Activated naive CD4-positive, alpha-beta T cell treated with Interleukin-2 at 50 U/mL for 16 hours (primary cell): ENCODE measurements at places on chromosomes 6 and 20.

DNA sequence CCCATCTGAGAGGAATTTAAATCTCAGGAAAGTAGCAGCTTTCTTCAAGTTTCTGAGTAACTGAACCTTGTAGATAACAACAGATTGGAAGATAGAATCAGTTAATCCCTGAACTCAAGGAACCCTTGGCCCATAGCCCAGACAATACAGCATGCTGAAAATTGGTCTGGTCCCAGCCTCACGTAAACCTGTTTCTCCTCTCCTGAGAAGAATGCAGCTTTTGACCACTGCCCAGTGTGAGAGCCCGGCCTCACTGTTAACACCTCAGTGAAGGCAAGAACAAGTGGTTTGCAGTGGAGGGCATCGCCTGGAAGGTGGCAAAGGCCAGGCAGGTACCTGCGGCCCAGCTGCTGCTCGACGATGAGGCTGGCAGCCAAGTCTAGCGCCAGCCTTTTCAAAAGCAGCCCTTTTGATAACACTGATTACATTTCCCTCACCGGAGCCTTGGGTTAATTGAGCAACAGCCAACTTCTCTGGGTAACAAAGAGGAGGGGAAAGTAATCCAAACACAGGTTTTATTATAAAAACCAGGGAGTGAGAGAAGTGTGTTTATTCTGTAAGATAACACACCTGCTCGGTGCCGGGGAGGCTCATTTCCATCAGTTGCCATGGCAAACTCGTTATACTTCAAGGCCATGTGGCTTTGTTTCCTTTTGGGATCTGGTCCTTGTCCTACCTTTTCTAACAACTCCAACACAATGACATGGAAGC is 54.0 kb downstream of the TRAF3IP2 start:
- no peak for DNase-seq

GRCh38 chr6:99409672-99410071 is 15.4 kb downstream of the PNISR start:
- no peak for DNase-seq

- no peak for DNase-seq
These were observed 308.1 kb downstream of the CDH26 start for GRCh38 chr20:60266177-60266823.

DNA sequence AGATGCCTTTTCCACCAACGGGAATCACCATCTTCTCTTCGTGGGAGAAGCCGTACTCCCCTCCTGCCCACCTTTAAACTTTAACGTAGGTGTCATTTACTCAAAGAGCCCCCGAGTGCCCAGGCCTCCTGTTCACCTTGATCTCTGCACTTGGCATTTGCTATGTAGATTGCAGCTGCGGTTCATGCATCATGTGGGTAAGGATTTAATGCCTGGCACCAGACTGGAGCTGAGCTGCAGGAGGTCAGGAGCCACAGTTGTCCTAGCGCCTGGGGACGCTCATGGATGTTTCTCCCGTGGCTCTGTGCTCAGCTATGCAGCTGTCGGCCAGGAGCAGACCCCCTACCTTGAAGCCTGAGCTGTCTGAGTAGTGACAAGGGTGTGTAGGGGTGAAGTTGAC is 133.7 kb downstream of the CDH4 start:
- no peak for DNase-seq

DNA sequence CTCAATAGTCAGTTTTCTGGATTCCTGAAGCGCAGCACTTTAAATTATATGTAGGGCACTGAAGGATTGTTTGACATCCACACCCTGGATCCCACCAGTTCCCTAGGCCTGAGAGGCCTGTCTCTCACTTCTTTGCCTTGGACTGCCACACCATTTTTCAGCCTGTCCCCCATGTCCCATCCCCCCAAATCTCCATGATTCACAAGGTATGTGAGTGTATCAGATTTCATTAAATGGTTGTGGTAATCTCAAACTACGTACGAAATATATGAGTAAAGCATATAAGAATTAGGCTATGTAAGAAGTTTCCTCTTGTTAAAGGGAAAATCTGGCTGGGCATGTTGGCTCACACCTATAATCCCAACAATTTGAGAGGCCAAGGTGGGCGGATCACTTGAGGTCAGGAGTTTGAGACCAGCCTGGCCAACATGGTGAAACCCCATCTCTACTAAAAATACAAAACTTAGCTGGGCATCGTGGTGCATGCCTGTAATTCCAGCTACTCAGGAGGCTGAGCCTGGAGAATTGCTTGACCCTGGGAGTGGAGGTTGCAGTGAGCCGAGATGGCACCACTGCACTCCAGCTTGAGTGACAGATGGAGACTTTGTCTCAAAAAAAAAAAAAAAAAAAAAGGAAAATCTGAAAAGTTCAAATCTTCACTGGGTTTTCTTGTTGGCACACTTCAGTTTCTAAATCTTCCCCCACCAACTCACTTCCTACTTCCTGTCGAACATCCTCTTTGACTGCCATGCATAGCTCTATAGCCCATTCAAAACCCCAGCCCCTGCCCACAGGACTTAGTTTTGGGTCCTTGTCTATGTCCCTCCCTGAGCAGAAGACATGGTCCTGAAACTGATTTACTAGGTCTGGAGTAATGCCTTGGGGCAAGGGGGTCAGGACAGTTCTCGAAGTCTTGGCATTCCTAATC is 97.3 kb upstream of the SHLD1 start:
- DNase-seq = no peak
